GM20000 (cell line): ENCODE measurements at places on chromosomes 16 and 17.
A peak's percentile ranks its signal among the peaks of the same experiment; 100 is the strongest.

DNA sequence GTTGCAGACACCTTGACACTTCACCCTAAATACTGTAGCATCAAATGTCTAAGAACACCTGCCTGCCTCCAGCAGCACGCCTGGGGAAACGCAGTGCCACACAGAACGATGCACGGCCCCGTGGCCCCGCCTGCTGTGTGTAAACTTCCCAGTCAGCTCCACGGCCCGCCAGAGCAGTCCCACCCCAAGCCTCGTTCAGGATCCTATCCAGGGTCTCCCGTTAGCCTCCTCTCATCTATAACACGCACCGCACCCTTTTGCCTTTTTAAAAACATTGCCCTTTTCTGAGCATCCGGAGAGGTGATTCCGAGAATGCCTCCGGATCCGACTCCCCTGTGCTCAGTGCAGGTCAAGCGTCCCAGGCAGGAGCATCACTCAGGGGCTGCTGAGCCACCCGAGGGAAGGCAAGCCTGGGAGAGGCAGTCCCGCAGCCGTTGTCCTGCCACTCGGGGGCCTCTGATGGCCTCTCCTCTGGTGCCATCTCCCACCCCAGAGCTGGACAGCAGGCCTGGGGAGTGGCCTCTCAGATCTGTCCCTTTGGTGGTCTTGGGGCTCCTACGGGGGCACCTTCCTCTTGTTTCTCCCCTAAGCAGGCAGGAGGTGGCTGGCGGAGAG is 37.9 kb upstream of the SLC38A10 start:
- no peak for DNase-seq

- no peak for DNase-seq
These were observed 19.6 kb downstream of the SNN start for GRCh38 chr16:11687601-11688519.

- DNase-seq = peak; percentile 36
These were observed 862 bp downstream of the ZNF232 start for GRCh38 chr17:5110816-5111215.

DNA sequence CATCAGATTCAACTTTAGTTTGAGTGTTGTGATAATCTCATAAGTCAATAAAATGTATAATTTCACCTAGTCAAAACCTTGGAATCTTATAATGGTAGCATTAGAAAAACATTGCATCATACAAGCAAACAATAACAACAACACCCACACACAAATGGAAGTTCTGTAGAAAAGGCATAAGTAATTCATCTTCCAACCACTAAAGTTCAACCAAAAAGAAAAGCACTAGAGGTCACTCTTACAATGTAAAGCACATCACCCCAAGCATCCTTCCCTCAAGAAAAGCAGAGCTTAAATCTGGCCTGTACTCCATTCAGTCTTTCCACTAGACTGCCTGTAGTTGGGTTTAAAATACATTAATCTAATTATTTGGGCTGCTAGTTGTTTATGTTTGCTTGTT is 1.8 kb downstream of the CNTNAP4 start:
- peak; percentile 4 for DNase-seq

- DNase-seq = no peak
These were observed 257.3 kb downstream of the RBFOX3 start for GRCh38 chr17:79353548-79353947.
